ENCODE measurements at places on chromosomes 4 and X.

DNA sequence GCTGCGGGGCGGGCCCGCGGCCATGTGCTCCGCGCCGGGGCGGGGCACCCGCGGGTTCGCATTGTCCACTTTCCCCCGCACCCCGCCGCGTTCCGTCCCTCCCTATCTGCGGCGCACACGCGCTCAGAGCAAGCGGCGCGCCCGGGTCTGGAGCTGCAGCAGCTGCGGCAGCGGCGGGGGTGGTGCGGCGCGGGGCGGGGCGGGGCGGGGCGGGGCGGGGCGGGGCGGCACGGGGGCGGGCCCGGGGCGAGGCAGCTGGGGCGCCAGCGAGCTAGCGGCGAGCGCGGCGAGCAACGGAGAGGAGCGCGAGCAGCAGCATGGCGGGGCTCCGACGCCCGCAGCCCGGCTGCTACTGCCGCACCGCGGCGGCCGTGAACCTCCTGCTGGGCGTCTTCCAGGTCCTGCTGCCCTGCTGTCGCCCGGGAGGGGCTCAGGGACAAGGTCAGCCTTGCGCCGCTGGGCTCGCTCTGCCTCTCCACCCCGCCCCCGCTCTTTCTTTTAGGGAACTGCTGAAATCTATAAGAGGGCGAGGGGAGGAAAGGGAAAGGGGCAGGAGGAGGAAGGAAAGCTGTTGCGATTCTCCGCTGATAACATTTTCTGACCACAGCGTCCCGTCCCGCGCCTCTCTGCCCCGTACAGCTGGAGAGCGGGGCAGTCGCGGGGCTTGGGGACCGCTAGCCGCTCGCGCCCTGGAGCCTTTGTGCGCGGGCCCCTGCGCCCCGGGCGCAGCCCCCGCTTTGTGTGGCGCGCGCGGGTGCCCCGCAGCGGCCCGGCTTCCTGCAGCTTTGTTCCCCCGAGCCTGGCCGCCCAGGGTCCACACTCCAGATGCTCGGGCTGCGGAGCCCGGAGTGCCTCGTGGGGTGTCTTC, at the start of gene TMEM131L:
TMEM131L (plus strand) TSS at position 280 of the 868 bp plus-strand sequence; CDS start at position 318, 38 bp downstream.
- peak; percentile 51 for DNase-seq

GRCh38 chrX:130575831-130576389, 174.1 kb downstream of the RBMX2 start:
- DNase-seq, result peak; percentile 3

DNA sequence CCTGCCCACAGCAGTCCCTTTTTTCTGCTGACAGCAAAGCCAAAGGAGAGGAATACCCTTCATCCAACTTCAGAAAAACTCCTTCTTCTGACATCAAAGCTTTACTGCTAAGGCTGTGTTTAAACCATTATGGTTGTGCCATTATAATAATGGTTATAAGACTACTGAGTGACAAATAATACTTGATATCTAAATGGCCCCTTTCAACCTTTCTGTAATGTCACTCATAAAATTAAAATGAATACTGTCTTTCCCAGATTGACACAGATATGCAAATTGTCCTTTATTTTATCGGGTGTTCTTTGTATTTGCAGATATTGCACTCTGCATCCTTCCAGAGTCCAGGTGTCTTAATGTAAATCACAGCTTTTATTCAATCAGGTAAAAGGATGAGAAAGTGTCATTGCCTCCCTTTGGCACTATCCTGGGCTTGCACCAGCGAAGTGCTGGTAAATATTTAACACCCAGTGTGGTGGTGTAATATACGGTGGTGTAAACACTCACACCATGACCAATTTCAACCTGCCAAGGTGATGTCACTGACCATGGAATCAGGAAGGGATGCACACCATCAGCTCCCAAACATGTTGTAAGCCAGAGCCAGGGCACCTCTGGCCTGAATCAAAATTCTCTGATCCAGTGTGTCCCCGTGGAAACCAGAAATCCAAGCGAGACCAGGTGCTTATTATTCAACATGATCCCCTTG, 139.4 kb upstream of the TENM3 start:
- DNase-seq, result no peak

GRCh38 chr4:7926822-7927221, 12.8 kb downstream of the AFAP1 start:
- no peak for DNase-seq

DNA sequence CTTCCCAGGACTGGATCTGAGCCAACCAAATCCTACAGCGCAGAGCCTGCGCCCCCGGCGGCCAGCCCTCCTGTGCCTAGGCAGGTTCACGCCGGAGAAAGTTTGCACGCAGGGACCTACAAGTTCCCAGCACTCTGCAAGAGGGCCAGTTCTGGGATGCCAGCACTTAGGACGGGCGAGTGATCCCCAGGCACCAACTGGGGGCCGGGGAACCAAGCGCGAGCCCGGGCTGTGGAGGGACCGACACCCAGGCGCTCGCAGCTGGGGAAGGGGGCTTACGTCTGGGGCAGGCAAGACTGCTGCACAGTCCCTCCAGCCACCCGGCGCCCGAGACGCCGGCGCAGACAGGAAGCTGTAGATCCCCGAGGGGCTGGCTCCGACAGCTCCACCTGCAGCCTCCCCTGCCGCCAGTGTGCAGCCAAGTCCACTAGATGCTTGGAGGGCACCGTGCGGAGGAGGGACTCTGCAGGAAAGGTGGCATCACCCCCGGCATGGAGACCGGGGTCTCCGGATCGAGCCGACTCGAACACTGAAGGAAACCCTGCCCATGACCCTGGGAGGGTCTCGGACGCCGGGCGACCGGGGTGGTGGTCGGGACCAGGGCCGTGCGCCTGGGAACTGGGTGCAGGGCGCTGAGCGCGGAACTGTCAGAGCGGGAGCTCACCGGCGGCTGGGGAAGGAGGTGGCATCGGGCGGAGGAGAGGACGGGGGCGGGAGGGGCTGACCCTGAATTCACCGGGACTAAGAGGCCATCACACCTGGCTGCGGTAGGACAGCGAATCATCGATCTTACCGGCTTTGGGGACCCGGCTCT, 566 bp downstream of the CORIN start:
- DNase-seq, result peak; percentile 45

DNA sequence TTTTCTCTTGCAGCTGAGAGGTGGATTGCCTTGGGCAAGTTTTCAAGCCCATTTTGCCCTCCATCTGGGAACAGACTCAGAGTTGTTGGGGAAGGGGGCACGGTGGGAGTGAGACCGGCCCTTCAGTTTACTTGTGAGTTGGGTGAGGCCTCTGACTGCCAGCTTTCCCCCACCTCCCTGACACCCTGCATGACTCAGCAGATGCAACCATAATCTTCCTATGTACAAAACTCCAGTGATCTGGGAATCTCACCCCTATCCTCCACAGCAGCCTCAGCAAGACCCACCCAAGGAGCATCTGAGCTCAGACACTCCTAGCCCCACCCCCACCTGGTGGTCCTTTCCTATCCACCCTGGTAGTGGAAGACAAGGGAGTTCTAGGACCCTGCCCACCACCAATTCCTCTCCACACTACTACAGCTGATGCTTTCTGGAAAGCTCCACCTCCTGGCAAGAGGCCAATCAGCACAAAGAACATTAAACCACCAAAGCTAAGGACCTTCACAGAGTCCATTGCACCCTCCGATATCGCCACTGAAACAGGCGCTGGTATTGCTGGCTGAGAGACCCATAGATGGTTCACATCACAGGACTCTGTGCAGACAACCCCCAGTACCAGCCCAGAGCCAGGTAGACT, 99.4 kb upstream of the STK26 start:
- DNase-seq, result no peak

- no peak for DNase-seq
These were observed 230.1 kb upstream of the GALNTL6 start for GRCh38 chr4:171582961-171583581.

- no peak for DNase-seq
These were observed 278.0 kb upstream of the DKK2 start for GRCh38 chr4:107314156-107314555.

- DNase-seq, result no peak
These were observed 2.4 kb upstream of the PCDH10 start for GRCh38 chr4:133146574-133147241.

DNA sequence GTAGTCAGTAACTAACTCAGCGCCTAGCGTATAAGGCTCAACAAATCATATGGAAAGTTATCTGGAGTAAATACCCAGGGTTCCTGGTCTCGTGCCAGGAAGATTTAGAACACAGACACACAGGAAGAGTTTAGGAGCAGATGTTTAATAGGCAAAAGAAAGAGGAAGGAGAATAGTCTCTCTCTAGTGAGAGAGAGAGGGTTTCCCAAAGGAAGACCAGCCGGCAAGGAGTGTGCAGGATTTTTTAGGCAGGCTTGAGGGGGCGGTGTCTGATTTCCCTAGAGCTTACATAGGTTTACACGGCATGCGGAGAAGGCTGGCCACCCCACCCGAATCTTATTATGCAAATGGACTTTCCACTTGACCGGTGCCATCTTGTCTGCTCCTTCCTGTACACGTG, 284.0 kb upstream of the FRG1 start:
- DNase-seq, result no peak

GRCh38 chrX:11010476-11010875, 100.7 kb upstream of the HCCS start:
- DNase-seq, result no peak

- DNase-seq, result peak; percentile 69
These were observed at the start of gene TAPT1 for GRCh38 chr4:16225863-16226815. TAPT1 (minus strand) TSS chr4:16226471; CDS start chr4:16226457, 14 bp downstream.

DNA sequence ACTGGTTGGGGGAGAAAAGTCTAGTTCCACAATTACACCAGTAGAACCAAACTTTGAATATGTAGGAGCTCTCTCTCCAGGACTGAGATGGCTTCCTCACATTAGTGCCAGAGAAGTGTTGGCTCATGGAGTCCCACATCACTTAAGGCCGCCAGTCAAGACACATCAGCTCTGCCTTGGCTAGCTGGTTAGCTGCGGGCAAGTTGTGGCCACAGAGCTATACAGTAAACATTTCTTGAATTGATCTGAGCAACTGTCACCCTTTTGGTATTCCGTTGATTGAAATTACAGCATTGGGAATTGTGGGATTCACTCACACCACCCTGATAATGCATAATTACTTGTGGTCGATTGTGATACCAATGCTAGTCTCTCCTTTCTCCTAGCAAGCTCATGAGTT, 76.2 kb downstream of the LNX1 start:
- DNase-seq, result no peak

GRCh38 chr4:153521999-153522801, 56.0 kb downstream of the TMEM131L start:
- peak; percentile 46 for DNase-seq

- DNase-seq, result no peak
These were observed 10.8 kb downstream of the HTRA3 start for GRCh38 chr4:8280158-8280875.

GRCh38 chrX:148871422-148872160, 371.2 kb downstream of the AFF2 start:
- DNase-seq, result no peak

GRCh38 chrX:2676794-2677675, 14.1 kb upstream of the CD99 start:
- no peak for DNase-seq

GRCh38 chr4:55754754-55755350, 64.7 kb upstream of the EXOC1L start:
- no peak for DNase-seq

DNA sequence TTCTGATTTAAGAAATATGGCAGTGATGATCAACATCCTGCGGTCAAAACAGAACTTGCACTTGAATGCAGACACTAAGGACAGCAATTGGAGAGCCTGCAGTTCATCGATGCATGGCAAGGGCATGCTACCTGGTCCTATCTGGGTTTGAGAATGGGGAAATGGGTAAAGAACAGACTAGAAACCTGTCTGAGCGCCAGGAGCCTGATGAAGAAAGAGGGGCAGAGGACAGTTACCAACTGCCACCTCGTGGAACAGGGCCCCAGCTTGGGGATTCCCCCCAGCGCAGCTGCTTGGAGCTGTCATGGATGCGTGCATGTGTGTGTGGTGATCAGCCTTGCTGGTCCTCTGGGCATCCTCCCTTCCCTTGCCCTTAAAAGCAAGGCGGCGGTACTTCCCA, 30.2 kb upstream of the NKRF start:
- DNase-seq, result no peak

DNA sequence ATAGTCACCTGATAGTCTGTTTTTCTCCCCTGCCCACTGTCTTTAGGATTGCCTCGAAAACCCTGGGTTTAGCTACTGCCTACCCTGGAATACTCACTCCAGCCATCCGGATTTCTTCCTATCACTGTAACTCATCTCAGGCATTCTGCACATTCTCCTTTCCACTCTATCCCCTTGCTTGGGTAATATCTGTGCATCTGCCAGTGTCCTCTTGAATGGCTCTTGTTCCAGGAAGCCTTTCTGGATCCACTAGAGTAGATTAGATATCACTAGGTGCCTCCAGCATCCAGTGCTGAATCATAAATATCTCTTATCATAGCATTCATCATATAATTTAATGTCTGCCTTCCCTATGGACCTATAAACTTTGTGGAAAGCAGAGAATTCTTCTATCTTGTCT, 17.1 kb upstream of the GALNT7 start:
- no peak for DNase-seq

GRCh38 chr4:114694770-114695169, 96.2 kb downstream of the UGT8 start:
- no peak for DNase-seq

GRCh38 chr4:94758141-94758699, 465 bp downstream of the BMPR1B start:
- peak; percentile 3 for DNase-seq

- no peak for DNase-seq
These were observed 50.3 kb upstream of the ATP6AP2 start for GRCh38 chrX:40530509-40530908.

- DNase-seq, result no peak
These were observed 30.0 kb downstream of the FAM9C start for GRCh38 chrX:13014111-13015096.

GRCh38 chr4:7032596-7032995, 10.6 kb upstream of the TADA2B start:
- no peak for DNase-seq

GRCh38 chr4:140094438-140095420, 59.3 kb downstream of the MAML3 start:
- peak; percentile 20 for DNase-seq

DNA sequence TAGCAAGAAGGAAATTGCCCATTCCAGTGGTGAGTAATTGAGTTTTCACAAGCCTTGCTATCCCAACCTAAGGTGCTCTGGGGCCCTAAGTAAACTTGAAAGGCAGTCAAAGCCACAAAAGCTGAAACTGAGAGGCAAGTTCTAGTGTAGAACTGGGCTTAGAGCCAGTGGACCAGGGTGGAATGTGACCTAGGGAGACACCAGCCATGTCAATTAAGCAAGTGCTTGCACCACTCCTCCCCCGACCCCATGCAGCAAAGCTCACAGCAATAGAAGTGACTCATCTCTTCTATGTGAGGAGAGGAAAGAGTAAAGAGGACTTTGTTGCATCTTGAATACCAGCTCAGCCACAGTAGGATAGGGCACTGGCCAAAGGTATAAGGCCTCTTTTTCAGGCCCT, 486.1 kb upstream of the POU3F4 start:
- DNase-seq, result no peak

DNA sequence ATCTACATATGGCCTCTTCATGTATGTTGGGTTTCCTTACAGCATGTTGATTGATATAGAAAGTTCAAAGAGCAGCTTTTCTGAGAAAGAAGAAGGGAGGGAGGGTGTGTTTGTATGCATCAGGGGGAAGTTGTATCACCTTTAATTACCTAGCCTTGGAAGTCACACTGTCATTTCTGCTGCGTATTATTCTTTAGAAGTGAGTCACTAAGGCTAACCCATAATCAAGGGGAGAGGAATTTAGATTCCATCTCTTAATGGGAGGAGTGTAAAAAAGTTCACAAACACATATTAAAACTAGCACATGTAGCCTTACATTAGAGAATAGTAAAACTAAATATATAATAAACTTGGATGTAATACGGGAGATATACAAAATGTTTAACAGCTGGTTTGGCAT, 86.5 kb upstream of the CBLL2 start:
- no peak for DNase-seq

- no peak for DNase-seq
These were observed 120.2 kb downstream of the SHOX start for GRCh38 chrX:750812-751211.

GRCh38 chr4:23322732-23323131, 567.1 kb downstream of the PPARGC1A start:
- no peak for DNase-seq
